ENCODE measurements at places on chromosomes 2 and 18.

GRCh38 chr2:47225061-47225783, 70.1 kb upstream of the STPG4 start:
- no peak for DNase-seq

DNA sequence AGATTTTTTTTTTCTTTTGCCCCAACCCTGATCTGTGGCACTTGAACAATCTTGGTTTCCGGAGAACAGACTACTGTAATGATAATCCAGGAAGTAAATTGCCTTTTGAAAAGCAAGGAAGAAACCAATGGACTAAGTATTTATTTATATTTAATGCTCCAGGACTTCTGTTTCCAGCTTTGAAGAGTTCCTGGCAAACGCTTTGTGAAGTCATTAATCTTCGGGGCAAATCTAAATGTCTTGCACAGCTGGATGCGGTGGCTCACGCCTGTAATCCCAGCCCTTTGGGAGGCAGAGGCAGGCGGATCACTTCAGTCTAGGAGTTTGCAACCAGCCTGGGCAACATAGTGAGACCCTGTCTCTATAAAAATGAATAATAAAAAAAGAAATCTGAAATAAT, 135.1 kb upstream of the GATA6 start:
- DNase-seq: no peak

DNA sequence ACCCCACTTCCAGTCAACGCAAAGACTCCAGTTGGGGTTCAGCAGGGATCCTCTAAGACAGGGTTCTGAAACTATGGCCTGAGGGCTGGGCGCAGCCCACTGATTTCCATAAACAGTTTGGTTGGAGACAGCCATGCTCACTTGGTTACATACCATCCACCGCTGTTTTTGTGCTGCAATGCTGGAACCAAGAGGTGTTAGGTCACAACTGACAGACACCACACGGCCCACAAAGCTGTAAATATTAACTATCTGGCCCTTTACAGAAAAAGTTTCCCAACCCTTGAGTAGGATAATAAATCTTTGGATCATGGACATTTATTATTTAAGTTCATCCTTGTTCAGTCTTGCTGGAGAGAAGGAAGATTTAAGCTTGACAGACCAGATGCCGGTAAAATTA, 8.4 kb upstream of the CD226 start:
- DNase-seq: no peak

- no peak for DNase-seq
Observed at GRCh38 chr18:35371412-35372195, 5.5 kb downstream of the ZNF396 start.

DNA sequence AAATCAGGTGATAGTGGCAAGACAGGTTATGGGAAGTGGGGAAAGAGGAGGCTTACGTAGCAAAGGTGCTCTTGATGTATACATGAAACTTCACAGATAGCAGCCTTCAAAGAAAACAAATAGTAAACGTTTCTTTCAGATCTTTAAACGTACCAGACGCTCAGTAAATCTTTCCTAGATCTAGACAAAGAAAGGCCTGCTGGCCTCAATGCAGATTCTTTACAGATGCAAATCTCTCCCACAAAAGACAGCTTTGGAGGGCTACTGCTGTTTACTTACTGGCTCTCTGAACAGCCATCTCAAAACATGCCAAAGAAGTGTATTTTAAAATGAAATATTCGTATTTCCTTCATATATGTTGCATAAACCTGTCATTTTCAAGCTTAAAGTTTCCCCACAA, 1279.9 kb upstream of the NRXN1 start:
- no peak for DNase-seq

DNA sequence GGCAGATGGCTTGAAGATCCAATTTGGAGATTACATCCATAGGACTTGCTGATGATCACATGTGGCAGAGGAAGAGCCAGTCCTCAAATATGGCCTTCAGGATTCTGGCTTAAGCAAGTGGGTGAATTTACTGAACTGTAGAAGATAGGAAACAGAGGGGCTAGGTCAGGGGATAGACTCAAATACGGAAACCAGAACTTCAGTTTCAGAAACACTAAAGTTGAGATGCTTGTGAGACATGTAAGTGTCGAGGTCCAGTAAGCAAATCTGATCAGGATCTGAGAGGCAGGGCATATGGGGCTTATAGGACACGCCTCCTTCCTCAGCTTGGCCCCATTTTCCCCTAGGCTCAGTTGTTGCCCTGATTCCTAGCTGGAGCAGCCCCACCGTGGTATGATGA, 107.7 kb downstream of the LBH start:
- no peak for DNase-seq

DNA sequence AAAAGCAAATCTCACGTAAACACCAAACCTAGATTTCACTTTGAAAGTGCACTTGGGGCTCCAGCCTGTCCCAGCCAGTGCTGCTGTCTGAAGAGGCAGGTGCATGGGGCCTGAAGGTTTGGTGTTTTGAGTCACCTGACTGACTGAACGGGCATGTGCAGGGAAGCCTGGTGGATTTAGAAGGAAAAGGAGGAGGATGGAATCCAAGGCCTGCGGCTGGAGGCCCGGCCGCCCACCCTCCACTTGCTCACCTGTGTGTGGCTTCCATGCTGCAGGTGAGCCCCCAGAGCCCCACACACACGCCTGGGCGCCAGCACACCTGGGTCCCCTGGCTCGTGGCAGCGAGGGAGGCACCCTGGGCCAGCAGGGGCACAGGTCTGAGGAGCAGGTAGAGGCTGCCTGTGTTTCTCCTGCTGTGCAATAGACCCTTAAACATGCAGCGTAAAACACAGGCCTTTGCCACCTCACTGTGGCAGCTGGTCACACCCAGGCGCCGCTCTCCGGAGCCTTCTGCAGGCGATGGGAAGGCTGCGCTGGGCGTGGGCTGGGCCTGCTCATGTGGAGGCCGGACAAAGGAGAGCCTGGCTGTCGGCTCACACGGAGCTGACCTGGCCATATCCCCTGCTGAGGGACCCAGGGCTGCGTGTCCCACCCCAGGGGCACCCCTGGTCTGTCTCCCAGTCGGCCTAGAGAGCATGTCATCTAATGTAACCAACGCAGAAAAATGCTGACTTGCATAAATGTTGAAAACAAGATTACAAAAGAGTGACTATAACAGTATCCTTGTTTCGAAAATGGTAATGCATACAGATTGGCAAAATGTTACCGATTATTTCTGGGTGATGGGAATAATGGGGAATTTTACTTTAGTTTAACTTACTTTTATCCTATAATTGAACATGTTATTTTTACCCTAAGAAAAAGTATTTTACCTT, 71.3 kb downstream of the TMEM18 start:
- DNase-seq: no peak

DNA sequence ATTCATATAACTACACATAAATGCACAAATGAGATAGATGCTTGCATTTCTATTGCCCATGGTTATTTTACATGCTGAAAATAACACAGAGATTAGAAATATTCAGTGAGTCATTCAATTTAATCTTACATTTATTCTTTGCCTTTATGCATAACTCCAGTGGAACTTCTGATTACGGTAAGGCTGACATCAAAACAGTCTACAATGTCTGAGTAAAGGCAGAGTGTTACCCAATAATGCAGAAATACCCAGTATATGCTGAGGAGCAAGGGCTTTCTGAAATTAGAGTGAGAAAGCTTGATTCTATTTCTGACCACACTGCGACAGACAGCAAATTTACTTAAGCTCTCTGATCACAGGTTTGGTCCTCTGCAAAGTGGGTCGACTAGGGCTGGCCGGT, 9.2 kb downstream of the NMI start:
- no peak for DNase-seq

All from stimulated activated CD8-positive, alpha-beta memory T cell treated with anti-CD3 and anti-CD28 coated beads, Interleukin-12 subunit alpha, Interleukin-12 subunit beta, amount 100 ng/mL, for 4 hours (primary cell).